Activated B cell treated with CpG ODN at 0.5 μM for 24 hours (primary cell): ENCODE measurements at places on chromosomes 2 and 18.

DNA sequence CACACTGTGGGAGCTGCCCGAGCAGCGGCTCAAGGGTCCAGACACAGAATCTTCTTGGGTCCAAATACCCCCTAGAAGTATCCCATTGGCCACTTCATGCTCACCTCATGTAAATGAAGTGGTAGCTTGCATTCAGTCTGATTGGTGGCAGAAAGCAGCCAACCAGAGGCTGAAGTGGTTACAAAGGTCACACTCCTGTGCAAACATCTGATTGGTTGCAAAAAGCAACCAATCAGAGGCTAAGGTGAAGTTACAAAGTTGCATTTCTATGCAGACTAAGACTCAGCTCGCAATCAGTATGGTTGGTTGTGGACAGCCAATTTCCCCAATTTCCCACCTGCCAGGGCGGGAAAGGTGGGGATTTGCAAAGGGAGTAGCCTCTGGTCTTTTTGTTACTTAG is 94.3 kb downstream of the DGKD start:
- DNase-seq = no peak

GRCh38 chr2:206820807-206821206 is 55.4 kb downstream of the FASTKD2 start:
- no peak for DNase-seq

DNA sequence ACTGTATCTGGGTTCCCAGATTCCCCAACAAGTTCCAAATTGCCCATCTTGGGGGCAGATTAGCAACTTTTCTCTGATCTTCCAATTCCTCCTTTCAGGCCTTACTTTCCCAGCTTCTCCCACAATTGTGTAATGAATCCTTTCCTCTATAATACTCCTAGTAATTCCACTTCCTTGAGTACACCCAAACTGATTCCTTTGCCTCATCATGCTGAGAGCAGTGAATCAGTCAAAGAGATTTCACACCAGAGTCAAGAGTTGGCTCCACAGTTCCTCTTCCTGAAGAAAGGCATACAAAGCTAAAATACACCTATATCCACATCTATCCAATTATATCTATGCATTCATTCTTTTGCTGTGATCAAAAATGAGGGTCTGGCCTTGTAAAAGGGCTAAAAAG is 28.6 kb upstream of the DAPL1 start:
- DNase-seq = no peak

- DNase-seq = no peak
Measured at GRCh38 chr18:26803643-26804042, 61.9 kb downstream of the AQP4 start.

GRCh38 chr2:20050646-20051531 is 539 bp downstream of the LAPTM4A start:
- DNase-seq = peak; percentile 32

DNA sequence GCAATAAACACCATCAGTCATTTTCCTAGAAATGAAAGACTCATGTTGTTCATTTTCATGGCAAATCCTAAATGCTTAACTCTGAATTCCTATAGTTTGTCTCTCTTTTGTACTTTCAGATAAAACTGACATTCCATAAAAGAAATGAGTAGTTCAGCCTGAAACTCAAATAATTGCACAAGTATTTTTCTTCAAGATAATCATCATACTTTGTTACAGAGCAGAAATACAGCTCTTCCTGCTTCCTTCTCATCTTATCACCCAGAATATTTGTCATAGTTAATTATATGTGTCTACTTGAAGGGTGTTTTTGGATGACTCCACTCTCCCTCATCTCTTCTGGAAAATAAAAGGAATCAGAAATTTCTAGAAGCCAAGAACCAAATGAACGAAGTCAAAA is 141.1 kb downstream of the HNMT start:
- no peak for DNase-seq

DNA sequence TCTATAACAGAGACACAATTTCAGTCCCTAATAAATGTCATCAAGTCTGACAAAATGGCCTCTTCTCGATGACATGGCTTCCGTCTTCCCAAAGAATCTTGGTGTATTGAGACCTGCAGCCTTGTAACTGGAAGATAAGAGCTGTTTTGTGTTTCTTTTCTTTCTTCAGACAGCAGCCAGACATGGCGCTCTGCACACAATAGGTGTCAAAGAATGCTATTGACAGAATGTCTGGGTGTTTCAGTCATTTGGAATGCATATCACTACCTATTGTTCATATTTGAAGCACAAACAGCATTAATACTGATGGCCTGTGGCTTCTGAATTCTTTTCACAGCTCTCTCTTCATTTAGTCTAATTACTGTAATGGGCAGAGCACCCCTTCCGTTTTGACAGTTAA is 344.8 kb downstream of the RPRM start:
- DNase-seq = no peak

- DNase-seq = no peak
Measured at GRCh38 chr18:74284191-74284979, 7.4 kb downstream of the CYB5A start.
